ENCODE measurements at places on chromosomes 11 and 22. TPM values are rescaled to one million over a fixed set of nuclear protein-coding genes. Genes with fewer than 3 reads are reported as not detected.
A peak's percentile ranks its signal among the peaks of the same experiment; 100 is the strongest.

The TMPRSS4 gene
- 0.08 TPM for polyA plus RNA-seq

GRCh38 chr22:34225278-34225677 lies 305.0 kb upstream of the LARGE1 start:
- DNase-seq: no peak

DNA sequence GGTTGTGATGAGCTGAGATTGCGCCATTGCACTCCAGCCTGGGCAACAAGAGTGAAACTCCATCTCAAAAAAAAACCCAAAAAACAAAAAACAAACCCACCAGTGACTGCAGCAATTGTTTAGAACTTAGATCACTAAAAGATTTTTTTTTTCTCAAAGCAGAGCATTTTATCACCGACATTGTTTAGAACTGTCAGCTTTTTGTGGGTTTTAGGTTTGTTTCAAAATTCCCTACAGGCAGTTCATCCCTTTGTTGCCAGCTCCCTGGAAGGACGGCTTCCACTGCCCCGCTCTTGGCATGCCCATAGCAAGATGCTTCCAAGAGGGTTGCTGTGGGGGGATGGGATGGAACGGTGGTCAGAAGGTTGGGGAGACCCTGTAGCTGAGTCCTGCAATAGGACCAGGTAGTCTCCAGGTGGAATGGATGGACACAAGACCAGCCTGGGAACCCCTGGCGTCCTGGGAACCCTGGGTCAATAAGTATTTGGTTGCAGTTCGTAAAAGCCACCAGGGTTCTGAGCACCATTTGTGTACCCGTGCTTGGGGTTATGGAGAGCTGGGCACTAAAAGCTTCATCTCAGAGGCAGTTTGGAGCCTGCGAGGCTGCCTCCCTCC lies 46.7 kb downstream of the TSPAN18 start:
- no peak for DNase-seq

The PPP2R5B gene
- 11.5 TPM for polyA plus RNA-seq

DNA sequence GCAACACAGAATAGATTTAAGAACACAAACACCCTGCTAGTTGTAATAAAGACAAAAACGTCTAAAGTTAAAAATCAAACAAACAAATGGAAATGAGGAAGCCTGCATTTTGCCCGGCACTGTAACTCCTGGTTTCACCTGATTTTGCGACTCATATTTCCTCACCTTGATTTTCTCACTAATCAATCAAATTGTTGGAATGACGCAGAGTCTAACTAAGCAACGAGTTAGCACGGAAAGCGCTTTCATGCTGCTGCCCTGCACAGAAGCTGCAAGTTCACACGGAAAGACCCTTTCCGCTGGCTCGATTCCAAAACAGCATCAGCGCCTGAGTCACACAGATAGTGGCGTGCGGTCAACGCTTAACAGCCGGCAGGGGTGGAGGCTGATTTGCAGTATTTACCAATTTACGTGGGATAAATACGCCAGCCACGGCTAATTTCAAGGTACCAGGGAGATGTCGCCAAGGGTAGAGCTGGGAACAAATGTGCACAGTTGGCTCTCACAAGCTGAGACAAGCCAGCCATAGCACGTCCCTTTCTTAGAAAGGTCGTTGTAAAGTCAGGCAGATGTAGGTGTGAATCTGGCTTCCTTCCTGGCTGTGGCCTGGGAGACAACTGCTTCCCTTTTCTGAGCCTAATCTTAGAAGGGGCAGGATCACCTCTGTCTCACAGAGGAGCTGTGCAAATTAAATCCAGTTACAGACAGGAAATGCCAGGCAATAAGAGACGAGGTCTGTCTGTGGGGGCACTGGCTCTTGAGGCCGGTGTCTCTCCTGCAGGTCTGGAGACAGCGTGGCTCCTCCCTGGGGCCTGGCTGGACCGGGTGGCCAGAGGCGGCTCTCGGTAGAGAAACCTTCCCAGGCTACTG lies 76.9 kb upstream of the TTLL12 start:
- peak; percentile 56 for DNase-seq

Measured in hindlimb muscle (tissue), 1 donor.